Smooth muscle cell of the umbilical artery (primary cell): ENCODE measurements at places on chromosomes 2 and 18. TPM values are rescaled to one million over a fixed set of nuclear protein-coding genes. Genes with fewer than 3 reads are reported as not detected.

POTEC gene
- not detected in 2 replicates for total RNA-seq

KHK gene
- 0.59 and 1.2 TPM in 2 replicates for total RNA-seq

PDE1A gene
- total RNA-seq, result 0.32 and 0.89 TPM in 2 replicates

FAM168B gene
- total RNA-seq, result 104 and 119 TPM in 2 replicates
